ENCODE measurements at places on chromosomes 7 and 10. TPM values are rescaled to one million over a fixed set of nuclear protein-coding genes. Genes with fewer than 3 reads are reported as not detected.

Gene RBM48
- 13.2 TPM for total RNA-seq

GRCh38 chr10:6124666-6125065 is 35.8 kb downstream of the RBM17 start:
- H3K36me3 ChIP-seq: no peaks in the 10 kb centered on the region
- H3K27ac ChIP-seq: no peak overlapping the region
- H3K4me3 ChIP-seq: no peak overlapping the region
- no peak for DNase-seq
- peaks cover 20% of the 10 kb centered on the region for H3K4me1 ChIP-seq
- no peaks in the 10 kb centered on the region for H3K27me3 ChIP-seq

GRCh38 chr7:113321201-113321600 is 202.8 kb upstream of the SMIM30 start:
- no peak overlapping the region for H3K4me3 ChIP-seq
- no peaks in the 10 kb centered on the region for H3K27me3 ChIP-seq
- no peak for DNase-seq
- H3K36me3 ChIP-seq: no peaks in the 10 kb centered on the region
- no peak overlapping the region for H3K27ac ChIP-seq

- DNase-seq: no peak
- H3K27ac ChIP-seq: no peak overlapping the region
- no peaks in the 10 kb centered on the region for H3K36me3 ChIP-seq
- H3K4me3 ChIP-seq: no peak overlapping the region
Measured at GRCh38 chr7:87144173-87144657, 8.0 kb upstream of the DMTF1 start.

Gene HHEX
- total RNA-seq: 12.2 TPM

DNA sequence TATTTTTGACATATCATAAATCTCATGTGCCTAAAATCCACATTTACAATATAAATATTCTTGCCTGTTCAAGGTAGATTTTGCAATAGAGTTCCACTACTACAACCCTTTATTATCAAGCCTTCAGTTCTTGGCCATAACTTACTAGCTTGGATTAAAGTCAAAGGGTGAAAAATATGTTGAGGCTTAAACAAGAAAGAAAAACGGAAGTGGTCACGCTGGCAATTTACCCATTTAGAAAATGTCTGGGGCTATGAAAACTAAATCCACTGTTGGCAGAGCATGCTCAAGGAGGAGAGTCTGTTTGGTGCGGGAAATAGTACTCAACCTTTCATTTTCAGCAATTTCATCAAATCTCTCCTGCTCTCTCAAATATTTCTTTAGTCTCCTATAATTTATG is 209.8 kb upstream of the RHOBTB1 start:
- H3K36me3 ChIP-seq: no peaks in the 10 kb centered on the region
- H3K27ac ChIP-seq: no peak overlapping the region
- no peaks in the 10 kb centered on the region for H3K4me1 ChIP-seq
- no peaks in the 10 kb centered on the region for H3K27me3 ChIP-seq
- DNase-seq: no peak

Gene ANKRD7
- total RNA-seq: not detected

Gene CHST3
- 15.6 TPM for total RNA-seq

DNA sequence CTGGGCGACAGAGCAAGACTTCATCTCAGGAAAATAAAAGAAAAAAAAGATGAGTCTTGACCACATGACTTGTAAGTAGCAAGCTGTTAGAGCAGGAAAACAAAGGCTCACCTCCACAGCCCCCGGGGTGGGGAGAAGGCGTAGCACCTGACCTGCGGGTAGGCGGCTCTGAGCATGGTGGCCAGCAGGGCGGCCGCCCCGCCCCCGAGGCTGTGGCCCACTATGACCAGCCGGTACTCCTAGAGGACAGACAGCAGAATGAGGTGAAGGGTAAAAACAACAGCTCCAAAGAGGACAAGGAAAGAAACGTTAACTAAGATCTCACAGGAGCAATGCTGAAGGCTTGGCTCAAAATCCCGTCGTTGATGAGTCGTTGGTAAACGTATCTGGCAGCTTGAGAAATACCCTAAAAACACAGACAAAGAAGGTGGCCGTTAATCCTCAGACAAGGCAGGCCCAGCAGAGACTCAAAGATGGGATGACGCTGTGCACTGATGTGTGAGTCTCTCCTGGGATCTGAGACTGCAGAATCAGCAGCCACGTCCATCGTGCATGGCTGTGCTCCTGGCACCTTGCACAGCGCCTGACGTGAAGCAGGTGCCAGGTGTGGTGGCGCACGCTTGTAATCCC is 31.1 kb downstream of the DAGLB start:
- H3K4me1 ChIP-seq: no peaks in the 10 kb centered on the region
- peaks cover 77% of the 10 kb centered on the region for H3K36me3 ChIP-seq
- no peak overlapping the region for H3K4me3 ChIP-seq
- no peaks in the 10 kb centered on the region for H3K27me3 ChIP-seq
- H3K27ac ChIP-seq: no peak overlapping the region

Gene GHRHR
- not detected for total RNA-seq

DNA sequence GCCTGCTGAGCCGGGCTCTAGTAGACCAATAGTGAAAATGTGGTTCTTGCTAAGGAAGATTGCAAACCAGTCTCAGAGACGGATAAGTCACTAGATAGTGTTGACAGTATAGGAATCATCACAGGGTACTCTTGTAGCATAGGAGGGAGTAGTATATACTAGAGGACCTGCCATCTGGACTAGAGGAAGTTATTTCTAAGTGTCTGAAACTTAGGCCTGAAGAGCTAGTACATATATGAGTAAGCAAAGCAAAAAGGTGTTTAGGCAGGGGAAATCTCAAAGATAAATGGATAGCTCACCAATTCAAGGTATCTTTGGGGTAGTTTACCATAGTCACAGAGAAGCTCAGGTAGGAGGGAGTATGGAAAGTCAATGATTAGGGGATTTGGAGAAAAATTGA is 428.1 kb downstream of the CNTNAP2 start:
- H3K27me3 ChIP-seq: no peaks in the 10 kb centered on the region
- H3K4me3 ChIP-seq: no peak overlapping the region
- no peak overlapping the region for H3K27ac ChIP-seq
- H3K36me3 ChIP-seq: no peaks in the 10 kb centered on the region
- no peak for DNase-seq

Gene TRA2A
- total RNA-seq: 71.6 TPM

Gene AKR1C8
- 0.55 TPM for total RNA-seq

DNA sequence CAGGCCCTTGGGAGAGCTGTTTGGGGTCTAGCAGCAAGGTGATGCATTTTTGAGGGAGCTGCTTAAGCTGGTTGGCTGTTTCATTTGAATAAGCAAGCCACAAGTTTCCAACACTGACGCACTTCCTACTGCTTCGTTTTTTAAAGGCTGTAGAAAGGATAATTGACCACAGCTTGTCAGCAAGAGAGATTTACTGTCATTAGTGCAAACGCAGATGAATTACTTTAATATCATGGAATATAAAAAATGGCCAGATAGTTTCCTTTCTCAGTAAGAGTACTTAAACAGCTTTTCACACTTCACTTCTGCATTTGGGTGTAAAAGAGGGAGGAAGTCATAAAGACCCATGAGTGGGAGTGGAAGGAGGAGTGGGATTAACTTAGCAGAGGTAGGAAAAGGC is 61.5 kb downstream of the FZD1 start:
- DNase-seq: no peak
- H3K4me3 ChIP-seq: no peak overlapping the region
- H3K27me3 ChIP-seq: no peaks in the 10 kb centered on the region
- H3K27ac ChIP-seq: no peak overlapping the region

Gene SUN3
- not detected for total RNA-seq

Gene PON3
- 36.4 TPM for total RNA-seq

DNA sequence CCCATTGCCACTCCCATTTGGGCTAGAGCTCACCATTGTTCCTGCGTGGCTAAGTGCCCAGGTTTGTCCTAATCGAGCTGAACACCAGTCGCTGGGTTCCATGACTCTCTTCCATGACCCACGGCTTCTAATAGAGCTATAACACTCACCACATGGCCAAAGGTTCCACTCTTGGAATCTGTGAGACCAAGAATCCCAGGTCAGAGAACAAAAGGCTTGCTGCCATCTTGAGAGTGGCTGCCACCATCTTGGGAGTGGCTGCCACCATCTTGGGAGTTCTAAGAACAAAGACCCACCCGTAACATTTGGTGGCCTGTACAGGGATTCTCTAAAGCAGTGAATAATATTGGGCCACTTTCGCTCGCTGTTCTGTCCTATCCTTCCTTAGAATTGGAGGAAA is 37.0 kb downstream of the AKR1B15 start:
- no peaks in the 10 kb centered on the region for H3K36me3 ChIP-seq
- no peak overlapping the region for H3K4me3 ChIP-seq
- no peak overlapping the region for H3K27ac ChIP-seq

Gene ZNF107
- 3.4 TPM for total RNA-seq

GRCh38 chr10:21212348-21212747 is 313.1 kb downstream of the SKIDA1 start:
- no peaks in the 10 kb centered on the region for H3K36me3 ChIP-seq
- no peaks in the 10 kb centered on the region for H3K27me3 ChIP-seq
- no peak overlapping the region for H3K27ac ChIP-seq
- no peaks in the 10 kb centered on the region for H3K4me1 ChIP-seq

Gene SLIT1
- 0.23 TPM for total RNA-seq

- no peaks in the 10 kb centered on the region for H3K4me1 ChIP-seq
- no peaks in the 10 kb centered on the region for H3K36me3 ChIP-seq
- no peak overlapping the region for H3K27ac ChIP-seq
Measured at GRCh38 chr7:97145068-97145467, 27.6 kb downstream of the SDHAF3 start.

GRCh38 chr7:38413784-38414183 is 140.3 kb upstream of the TARP start:
- no peak for DNase-seq
- no peaks in the 10 kb centered on the region for H3K36me3 ChIP-seq
- H3K4me1 ChIP-seq: no peaks in the 10 kb centered on the region

GRCh38 chr7:133475655-133476054 is 222.8 kb downstream of the EXOC4 start:
- H3K4me3 ChIP-seq: no peak overlapping the region
- no peaks in the 10 kb centered on the region for H3K27me3 ChIP-seq
- no peak overlapping the region for H3K27ac ChIP-seq
- no peaks in the 10 kb centered on the region for H3K4me1 ChIP-seq

Gene GPR26
- total RNA-seq: not detected

DNA sequence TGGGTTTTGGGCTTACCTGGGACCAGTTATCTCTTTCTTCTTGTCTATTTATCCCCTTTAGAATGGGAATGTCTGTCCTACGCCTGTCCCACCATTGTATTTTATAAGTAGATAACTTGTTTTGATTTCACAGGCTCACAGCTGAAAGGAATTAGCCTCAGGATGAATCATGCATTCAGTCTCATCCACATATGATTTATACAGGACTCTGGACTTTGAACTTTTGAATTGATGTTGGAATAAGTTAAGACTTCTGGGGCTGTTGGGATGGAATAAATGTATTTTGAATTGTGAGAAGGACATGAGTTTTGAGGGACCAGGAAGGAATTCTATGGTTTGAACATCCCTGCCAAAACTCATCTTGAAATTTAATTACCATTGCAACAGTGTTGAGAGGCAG is 112.6 kb downstream of the AMPH start:
- no peak overlapping the region for H3K27ac ChIP-seq
- H3K27me3 ChIP-seq: no peaks in the 10 kb centered on the region
- H3K4me3 ChIP-seq: no peak overlapping the region

Gene FOXI2
- total RNA-seq: not detected

DNA sequence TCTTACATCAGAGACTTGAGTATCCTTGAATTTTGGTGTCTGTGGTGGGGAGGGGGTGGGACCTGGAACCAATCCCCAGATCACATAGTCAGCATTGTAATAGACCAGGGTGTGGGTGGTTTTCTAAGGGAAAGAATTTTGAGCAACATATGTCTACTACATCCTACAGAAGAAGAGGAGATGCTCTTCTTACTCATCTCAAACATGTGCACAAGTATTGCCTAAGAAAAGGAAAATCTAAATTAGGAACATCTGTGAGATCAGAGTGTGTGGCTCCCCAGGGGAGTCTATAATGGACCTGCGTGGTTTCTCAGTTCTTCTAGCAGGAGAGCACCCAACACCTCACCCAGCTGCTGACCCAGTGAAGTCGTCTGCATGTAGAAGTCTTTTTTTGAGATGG is 148.8 kb downstream of the CCDC3 start:
- no peaks in the 10 kb centered on the region for H3K27me3 ChIP-seq
- DNase-seq: no peak
- no peak overlapping the region for H3K4me3 ChIP-seq
- no peaks in the 10 kb centered on the region for H3K4me1 ChIP-seq
- H3K36me3 ChIP-seq: no peaks in the 10 kb centered on the region

GRCh38 chr7:101156277-101156676 is 2.0 kb downstream of the AP1S1 start:
- no peak overlapping the region for H3K4me3 ChIP-seq
- H3K27me3 ChIP-seq: no peaks in the 10 kb centered on the region
- no peak for DNase-seq
- H3K36me3 ChIP-seq: peaks cover 15% of the 10 kb centered on the region
- H3K27ac ChIP-seq: no peak overlapping the region

DNA sequence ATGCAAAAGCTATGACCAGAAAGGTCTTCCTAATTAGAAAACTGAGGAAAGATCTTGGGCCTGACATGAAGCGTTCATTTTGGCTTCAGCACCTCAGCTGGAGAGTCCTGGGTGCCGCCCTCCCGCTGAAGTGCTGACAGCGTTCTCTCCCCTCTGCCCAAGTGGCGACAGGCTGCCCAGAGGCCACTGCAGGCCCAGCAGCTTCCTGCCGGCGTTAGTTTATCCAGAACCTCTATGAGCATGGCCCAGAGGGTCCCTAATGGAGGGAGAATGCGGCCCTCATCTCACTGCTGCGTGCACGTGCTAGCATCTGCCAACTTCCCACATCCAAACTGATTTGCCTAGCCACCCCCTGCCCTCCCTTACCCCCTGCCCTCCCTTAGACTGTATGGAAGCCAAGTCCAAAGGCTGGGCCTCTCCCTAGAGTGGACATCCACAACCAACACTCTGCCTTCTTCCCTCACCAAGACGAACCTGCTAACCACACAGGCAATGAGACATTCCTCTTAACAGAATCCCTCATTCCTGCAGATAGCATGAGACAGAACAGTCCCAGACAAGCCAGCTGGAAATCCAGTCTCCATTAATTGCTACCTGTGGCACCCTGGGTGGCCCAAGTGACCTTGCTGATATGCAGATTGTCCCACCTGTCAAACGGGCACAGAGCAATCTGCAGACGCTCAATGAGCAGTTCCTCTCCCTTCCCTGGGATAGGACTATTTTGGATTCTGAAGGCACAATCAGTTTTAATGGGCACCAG is 108.4 kb downstream of the C10orf90 start:
- no peaks in the 10 kb centered on the region for H3K36me3 ChIP-seq
- no peak overlapping the region for H3K27ac ChIP-seq
- no peaks in the 10 kb centered on the region for H3K27me3 ChIP-seq
- H3K4me1 ChIP-seq: no peaks in the 10 kb centered on the region
- no peak for DNase-seq
- H3K4me3 ChIP-seq: no peak overlapping the region

Measured in upper lobe of right lung (tissue), 1 donor.